ENCODE measurements at places on chromosomes 11 and 22.

GRCh38 chr22:50701428-50702154 lies 29.0 kb downstream of the SHANK3 start:
- no peak for DNase-seq

DNA sequence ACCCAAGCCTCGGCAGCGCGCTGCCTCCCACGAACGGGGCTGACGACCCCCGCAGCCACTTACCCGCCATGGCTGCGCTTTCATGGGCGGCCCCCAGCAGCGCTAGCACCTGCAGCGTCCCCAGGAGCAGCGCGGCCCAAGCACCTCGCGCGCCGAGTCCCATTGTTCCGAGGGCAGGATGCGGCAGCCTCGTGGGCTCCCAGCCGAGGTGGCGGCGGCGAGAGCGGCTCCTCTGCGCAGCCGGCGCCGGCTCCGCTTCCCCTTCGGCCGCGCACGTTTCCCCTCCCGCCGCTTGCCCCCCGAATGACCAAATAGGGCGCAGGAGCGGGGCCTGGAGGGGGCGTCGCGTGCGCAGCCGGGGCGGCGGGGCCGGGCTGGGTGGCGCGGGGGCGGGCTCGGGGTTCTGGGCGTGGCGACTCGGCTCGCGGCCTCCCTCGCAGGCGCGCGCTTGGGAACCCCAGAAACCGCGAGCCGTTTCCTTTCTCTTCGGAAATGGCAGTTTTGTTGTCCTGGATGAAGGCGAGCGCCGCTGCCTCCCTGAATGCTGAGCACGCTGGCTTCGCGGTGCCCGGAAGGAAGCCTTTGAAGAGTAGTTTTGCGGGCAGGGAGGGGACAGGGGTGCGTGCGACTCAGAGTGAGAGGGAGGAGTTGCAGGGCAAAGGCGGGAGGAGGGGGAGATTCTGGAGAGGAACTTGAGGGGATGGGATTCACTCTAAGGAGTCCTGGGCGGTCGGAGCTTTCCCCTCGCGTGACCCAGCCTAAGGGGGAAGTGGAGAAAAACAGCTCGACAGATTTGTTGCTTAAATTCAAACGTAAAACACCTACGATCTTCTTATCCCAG lies at the start of gene TMEM123:
Gene TMEM123, minus strand, starts transcription at position 305 of the 841 bp plus-strand sequence. Its CDS starts 142 bp downstream, at position 163.
- peak; percentile 55 for DNase-seq

DNA sequence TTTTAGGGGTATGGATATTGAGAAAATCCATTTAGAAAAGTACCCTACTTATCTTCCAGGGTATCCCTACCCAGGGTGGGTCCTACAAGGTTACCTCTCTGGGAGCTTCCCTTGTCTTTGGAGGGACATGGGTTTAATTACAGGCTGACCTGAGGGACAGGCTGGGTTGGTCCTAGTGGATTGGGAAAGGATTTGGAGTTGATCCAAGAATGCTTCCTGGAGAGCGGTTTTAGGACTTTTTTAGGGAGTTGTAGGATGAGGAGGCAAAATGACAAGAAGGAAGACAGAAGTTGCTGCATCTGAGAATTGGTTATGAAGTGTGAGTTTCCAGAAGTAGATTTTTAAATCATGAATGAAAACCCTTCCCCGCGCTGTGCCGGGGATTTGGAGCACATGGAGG lies 61.8 kb upstream of the CRTAM start:
- DNase-seq = no peak

DNA sequence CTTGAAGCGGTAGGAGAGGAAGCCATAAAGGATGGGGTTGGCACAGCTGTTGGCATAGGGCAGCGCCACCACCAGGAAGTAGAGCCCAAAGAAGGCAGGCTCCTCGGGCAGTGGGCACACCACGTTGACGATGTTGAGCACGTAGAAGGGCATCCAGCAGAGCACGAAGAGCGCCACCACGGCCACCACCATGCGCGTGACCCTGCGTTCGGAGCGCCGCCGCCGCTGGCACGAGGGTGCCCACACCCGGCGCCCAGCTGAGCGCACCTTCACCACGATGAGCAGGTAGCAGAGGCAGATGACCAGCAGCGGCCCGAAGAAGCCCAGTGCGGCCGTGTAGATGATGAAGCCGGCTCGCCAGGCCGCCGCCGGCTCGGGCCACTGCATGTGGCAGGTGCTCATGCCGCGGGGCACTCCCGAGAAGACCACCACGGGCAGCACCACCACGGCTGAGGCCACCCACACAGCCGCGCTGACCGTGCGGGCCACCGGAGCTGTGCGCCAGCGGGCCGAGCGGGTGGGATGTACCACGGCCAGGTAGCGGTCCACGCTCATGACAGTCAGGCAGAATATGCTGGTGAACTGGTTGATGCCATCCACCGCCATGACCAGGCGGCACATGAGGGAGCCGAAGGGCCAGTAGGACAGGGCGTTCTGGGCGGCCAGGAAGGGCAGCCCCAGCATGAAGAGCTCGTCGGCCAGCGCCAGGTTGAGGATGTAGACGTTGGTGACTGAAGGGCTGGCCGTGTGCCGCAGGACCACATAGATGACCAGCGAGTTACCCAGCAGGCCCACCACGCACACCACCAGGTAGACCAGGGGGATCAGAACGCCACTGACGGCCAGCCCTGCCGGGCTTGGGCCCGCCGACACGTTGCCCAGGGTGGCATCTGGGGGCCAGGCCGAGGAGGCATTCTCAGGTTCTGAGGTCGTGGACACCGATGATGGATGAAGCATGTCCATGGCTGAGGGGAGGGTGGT lies 5.1 kb downstream of the SSTR3 start:
- no peak for DNase-seq

DNA sequence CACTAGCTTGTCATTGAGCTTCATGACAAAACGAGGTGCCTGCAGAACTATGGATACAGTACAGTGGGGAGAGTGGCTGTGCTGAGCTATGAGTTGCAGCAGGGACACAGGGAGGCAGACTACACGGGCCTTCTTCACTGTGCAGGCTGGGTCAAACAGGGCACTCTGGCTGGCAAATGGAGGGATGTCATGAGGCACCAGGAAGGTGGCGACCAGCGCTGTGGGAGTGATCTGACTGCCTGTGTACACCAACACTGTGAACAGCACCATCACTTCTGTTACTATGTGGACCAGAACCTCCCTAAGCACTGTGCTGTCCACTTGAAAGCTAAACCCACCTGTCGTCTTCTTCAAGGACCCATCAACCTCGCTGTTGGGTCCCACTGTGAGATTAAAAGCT lies 3.1 kb downstream of the PKDREJ start:
- DNase-seq = no peak

DNA sequence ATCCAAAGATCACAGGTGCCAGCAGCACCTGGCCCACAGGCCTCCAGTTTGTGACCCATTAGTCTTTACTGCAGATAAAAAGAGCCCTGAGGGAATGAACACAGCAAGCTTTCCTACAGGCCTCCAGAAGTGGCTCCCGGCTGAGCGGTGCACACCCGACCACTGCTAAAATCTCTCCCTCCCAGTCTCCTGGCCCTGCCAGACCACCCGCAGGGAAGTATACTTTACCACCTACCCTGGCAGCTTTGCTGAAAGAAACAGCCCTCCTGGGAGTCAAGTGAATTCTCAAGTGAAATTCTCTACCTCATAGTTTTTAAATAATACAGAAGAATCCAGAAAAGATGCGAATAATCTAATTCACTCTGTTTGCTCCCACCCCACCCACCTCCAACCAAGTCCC lies 15.4 kb upstream of the MTNR1B start:
- no peak for DNase-seq

DNA sequence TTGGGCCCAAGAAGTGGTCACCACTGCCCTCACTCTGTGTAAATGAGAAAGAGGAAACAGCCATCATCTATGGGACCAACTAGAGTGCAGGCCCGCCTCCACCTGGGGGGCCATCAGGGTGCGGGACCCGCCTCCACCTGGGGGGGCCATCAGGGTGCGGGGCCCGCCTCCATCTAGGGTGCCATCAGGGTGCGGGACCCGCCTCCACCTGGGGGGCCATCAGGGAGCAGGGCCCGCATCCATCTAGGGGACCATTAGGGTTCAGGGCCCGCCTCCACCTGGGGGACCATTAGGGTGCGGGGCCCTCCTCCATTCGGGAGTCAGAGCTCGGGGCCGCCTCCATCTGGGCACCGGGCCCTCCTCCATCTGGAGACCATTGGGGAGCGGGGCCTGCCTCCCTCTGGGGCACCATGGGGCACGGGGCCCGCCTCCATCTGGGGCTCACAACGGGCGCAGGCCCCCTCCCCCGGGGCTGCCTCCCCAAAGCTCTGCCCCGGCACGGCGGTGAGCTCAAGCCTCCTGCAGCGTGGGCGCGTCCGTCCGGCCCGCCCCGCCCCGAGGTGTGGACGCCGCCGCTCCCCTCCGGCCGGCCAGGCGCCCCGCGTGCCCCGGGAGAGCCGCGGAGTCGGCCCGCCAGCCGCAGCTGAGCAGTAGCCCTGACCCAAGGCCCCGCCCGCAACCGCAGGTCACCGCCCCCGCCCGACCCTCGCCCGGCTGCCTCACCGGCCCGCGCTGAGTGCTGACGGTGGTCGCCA lies 512 bp downstream of the TOLLIP start:
- peak; percentile 24 for DNase-seq

DNA sequence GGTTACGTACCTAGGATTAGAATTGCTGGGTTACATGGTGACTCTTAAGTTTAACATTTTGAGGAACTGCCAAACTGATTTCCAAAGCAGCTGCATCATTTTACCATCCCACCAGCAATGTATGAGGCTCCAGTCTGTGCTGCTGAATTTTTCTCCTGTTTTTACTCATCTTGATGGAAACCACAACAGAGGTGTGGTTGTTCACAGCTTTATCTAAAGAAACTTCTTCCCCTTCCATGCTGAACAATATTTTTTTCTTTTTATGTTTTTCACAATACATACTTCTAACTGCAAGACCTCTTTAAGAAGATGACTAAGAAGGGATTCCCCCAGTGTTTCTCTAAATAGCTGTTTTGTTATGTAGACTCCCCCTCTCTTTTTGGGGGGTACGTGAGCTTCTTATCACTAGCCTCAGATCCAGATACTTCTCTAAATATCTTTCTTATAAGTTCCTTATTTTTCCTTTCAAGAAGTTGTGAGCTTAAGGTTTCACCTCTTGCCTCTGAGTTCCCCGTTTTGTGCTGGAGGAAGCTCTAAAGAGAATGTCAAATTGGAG lies 24.0 kb downstream of the TCP11L1 start:
- peak; percentile 84 for DNase-seq

DNA sequence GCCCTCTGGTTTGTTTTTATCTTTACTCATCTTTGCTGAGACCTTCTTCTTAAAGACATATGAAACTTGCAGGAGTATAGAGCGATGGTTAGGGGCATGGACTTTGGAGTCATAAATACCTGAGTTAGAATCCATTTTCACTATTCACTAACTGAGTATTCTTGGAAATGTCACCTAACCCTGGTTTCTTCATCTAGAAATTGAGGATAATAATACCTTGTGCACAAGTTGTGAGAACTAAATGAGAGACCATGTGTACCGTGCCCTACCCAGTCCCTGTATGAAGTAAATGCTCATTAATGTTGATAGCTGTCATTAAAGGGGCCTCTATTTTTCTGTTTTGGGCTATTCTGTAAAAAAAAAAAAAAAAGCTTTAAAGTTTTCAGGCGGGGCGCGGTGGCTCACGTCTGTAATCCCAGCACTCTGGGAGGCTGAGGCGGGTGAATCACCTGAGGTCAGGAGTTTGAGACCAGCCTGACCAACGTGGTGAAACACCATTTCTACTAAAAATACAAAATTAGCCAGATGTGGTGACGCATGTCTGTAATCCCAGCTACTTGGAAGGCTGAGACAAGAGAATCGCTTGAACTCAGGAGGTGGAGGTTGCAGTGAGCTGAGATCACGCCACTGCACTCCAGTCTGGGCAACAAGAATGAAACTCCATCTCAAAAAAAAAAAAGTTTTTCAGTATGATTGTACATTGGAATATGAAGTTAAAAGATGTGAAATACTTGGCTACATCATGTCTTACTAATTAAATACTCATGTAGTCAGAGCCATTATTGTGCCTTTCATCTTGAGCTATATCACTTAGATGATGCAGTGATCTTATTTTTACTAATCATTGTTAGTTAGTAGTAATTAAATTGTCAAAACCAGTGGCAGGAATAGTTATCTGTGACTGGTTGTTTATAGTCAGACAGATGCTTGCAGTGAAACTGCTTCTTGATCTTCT lies 95.0 kb downstream of the AMOTL1 start:
- DNase-seq = peak; percentile 61

GRCh38 chr11:36596880-36597279 lies 1.2 kb downstream of the RAG2 start:
- DNase-seq = no peak

All from iris pigment epithelial cell (primary cell).